ENCODE measurements at places on chromosomes 16 and 17.

- H3K4me1 ChIP-seq: peaks cover 21% of the 10 kb centered on the region
- H3K4me3 ChIP-seq: no peak overlapping the region
- no peak overlapping the region for H3K27ac ChIP-seq
- peaks cover 17% of the 10 kb centered on the region for H3K36me3 ChIP-seq
- DNase-seq: no peak
Observed at GRCh38 chr16:30581457-30581856, 4.0 kb downstream of the ZNF785 start.

DNA sequence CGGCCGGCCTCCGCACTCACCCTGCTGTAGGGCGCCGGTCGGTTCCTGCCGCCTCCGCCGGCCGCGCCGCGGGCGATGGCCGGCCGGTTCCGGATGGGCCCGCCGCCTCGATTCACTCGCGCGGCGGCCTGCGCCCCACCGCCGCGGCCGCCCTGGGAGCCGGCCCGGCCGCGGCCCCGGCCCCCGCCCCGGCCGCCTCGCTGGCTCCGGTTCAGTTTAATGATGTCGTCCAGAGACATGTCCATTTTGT, 158 bp downstream of the ALYREF start:
- no peaks in the 10 kb centered on the region for H3K27me3 ChIP-seq
- H3K4me3 ChIP-seq: no peak overlapping the region
- no peak for DNase-seq
- H3K27ac ChIP-seq: no peak overlapping the region
- H3K36me3 ChIP-seq: peaks cover 51% of the 10 kb centered on the region

- no peak overlapping the region for H3K27ac ChIP-seq
- H3K36me3 ChIP-seq: no peaks in the 10 kb centered on the region
- H3K27me3 ChIP-seq: no peaks in the 10 kb centered on the region
- no peak for DNase-seq
- H3K4me1 ChIP-seq: no peaks in the 10 kb centered on the region
Observed at GRCh38 chr17:71237903-71238538, 882.8 kb upstream of the SOX9 start.

DNA sequence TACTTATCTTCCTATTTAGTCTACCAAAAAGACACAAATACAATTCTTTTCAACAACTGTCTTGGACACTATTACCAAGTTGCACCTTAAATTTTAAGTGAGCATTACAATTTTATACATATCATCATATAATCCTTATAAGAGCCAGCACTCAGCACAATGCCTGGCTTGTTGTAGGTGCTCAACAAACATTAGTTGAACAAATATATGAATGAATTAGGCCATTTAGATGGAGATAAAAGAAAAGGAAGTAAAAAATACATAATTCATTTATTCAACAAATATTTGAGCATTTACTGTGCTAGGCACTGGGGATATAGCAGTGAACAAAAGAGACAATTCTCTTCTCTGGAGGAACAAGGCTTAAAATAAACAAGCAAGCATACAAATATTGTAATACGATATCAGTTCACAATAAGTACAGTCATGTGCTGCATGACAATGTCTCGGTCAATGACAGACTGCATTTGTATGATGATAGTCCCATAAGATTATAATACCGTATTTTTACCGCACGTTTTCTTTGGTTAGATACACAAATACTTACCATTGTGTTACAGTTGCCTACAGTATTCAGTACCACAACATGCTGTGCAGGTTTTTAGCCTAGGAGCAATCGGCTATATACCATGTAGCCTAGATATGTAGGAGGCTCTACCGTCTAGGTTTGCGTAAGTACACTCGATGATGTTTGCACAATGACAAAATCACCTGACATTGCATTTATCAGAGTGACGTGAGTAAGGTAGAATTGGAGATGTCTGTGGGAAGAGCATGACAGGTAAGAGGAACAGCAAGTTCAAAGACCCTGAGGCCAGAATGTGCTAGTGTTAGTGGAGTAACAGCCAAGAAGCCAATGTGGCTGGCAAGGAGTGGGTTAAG, 86.4 kb upstream of the HS3ST2 start:
- H3K4me1 ChIP-seq: no peaks in the 10 kb centered on the region
- no peak for DNase-seq
- no peaks in the 10 kb centered on the region for H3K36me3 ChIP-seq
- H3K27ac ChIP-seq: no peak overlapping the region
- H3K4me3 ChIP-seq: no peak overlapping the region

DNA sequence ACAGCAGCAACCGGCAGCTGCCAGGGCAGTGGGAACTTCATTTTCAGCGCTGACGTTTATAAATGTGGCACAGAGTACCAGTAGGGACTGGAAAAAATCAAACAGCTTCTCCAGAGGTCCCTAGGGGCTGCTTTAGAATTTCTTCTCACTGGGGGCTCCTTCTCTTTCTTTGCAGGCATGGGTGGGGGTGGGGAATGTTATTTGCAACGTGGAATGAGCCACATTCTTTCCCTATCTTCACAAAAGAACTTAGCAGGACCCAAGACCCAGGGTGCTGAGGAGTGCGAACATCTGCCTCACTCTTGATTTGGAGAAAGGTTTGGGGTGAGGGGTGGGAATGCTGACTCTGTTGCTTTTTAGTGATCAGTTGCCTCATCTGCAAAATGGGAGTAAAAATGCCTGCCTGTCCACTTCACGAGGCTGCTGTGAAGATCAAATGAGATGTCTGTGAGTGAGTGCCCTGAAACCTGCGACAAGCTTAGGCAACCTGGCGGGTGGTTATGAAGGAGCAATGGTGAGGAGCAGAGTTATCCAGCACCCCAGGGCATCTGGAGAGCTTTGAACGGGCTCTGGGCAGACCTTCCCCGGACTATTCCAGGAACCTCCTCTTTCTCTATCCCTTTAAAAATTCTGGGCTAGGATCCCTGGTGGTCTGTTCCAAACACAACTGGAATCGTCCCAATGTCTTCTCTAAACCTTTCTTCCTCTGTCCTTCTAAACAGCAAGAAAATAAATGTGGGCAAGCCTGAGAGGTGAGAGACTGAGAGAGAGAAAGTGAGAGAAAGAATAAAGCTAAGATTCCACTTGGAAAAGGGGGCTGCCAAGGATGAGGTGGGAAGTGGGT, 10.7 kb upstream of the PIPOX start:
- peaks cover 3% of the 10 kb centered on the region for H3K27me3 ChIP-seq
- H3K4me3 ChIP-seq: no peak overlapping the region
- no peak overlapping the region for H3K27ac ChIP-seq
- no peaks in the 10 kb centered on the region for H3K4me1 ChIP-seq

DNA sequence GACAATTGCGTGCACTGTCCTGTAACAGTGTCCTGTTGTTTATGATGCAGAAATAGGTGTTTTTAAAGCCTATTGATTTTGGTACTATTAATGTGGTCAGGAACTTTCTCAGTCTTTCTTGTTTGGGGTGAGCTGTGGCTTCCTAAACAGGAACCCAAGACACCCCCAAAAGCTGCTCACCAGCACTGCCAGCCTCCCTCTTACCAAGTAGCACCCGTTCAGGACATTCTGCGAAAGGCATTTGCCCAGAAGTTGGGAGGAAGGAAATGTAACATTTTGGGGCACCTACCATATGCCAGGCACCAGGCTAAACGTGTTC, 21.6 kb upstream of the STH start:
- no peaks in the 10 kb centered on the region for H3K4me1 ChIP-seq
- no peak for DNase-seq
- no peak overlapping the region for H3K27ac ChIP-seq
- H3K4me3 ChIP-seq: no peak overlapping the region

Measured in T-cell (primary cell).